ENCODE measurements at places on chromosomes 5 and 9.

- DNase-seq, result no peak
Observed at GRCh38 chr9:87751868-87752267, 25.9 kb downstream of the CTSL start.

DNA sequence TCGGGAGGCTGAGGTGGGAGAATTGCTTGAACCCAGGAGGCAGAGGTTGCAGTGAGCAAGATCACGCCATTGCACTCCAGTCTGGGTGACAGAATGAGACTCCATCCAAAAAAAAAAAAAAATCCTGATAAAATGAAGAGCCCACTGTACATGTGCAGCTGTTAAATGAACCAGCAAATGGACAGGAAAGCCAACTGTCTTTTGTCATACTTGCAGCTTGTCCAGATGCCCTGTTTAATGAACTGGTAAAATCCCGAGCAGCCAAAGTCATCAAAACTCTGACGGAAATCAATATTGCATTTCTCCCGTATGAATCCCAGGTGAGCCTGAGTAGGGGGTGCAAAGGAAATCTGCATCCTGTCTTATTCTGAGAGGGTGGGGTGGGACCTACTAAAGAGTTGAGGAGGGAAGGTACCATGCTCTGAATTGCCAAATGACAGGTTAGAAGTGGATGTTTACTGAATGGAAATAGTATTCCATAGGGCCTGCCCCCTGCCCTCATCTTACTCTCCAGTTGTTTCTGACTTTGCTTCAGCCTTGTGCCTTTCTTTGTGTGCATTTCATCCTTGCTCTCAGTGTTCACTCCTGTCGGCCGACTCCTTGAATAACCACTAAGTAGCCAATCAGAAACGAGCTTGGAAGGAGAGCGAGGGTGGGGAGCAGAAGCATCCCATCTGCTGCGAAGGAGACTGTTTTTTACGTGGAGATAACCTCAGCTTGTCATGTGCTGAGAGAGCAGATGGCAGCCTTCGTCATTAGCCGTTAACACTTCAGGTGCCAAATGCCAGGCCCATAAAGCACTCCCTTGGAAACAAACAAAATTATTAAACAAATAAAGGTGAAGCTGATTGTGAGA lies 45.7 kb upstream of the CFAP157 start:
- no peak for DNase-seq

GRCh38 chr5:113255579-113256386 lies 179.0 kb downstream of the TSSK1B start:
- DNase-seq, result no peak

- peak; percentile 90 for DNase-seq
Observed at GRCh38 chr9:71768388-71769174, at the start of gene CEMIP2. Gene CEMIP2, minus strand, starts transcription at chr9:71768513. Its CDS starts 18,140 bp downstream, at chr9:71750373.

DNA sequence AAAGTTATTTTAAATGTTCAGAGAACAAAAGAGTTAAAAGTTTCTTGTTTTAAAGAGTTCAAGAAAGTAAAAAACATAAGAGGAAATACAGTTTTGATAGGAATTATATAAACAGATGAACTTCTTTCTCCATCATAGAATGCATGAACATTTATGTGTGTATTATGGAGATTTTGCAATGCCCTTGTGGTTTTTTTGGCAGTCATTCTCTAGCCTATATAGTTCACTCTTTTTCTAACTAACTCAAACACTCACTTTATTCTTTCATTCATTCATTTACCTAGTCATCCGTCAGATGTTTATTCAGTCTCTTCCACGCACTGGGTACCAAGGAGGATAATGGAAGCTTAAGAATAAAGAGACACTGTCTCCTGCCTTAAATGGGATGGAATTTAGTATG lies 195.9 kb upstream of the VLDLR start:
- DNase-seq, result no peak

DNA sequence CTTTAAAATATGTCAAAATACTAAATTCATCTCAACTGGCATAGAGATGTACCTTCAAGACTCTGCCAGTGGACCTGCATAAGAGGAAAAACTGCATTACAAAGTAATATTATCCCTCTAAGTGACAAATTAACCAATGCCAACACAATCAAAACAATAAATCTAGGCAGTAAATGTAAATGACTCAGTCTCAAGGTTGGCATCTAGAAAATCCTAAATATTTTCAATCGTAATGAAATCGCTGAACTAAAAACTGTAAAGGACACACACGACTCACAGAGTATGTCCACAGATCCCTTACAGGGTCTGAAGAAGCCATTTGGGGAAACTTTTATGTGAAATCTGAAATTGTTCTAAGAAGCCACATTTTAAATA lies 31.2 kb downstream of the ERMP1 start:
- DNase-seq, result no peak

DNA sequence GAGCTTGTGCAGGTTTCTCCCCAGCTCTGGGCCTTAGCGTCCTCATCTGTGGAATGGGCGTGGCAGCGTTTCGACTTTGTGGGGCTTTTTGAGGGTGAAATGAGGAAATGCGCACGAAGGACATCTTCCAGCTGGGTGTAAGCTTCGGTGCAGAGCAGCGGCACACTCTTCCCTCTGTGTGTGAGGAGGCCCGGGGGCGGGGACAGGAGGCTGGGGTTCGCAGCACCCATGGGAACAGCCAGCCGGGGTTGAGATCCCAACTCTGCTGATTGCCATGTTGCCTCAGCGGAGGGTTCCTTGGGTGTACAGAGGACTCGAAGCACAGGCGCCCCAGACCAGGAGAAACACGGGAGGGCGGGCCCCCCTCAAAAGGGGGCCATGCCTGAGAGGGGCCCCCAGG lies 265.6 kb downstream of the NSG2 start:
- DNase-seq, result no peak

GRCh38 chr9:17810728-17811571 lies 232.1 kb downstream of the SH3GL2 start:
- DNase-seq, result peak; percentile 3

DNA sequence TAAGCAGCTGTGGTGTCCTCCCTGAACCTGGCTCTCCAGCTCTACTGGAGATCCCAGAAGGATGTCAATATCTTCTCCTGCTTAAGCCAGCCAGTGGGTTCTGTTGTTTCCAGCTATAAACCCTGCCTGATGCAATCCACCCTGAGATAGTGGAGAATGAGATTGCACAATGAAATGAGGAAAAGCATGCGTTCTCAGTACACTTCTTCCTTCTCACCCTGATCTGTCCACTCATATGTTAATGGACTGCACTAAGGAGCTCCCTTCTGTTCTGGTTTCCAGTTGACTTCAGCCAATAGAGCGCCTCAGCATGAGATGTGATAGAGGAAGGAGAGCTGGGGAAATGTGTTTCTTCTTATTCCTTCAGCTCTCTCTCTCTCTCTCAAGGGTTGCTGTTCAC lies 40.0 kb upstream of the CDH6 start:
- no peak for DNase-seq

DNA sequence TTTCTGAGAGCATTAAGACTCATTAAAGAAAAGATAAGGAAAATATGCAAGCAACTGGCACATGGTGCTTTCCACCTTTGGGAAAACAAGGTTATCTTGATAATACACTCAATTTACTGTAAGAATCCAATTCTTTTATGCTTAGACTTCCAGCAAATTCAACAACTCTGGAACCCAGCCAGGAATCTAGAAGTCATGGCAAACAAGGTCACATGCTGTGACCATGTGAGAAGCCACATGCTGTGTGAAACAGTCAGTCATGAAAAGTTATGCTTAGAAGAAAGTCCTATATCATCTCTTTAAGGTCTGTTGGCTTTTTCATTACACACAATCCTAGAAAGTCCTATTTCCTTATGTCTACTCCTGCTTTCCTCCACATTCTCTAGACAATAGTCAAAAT lies 581.8 kb upstream of the C9orf72 start:
- DNase-seq, result no peak
